ENCODE measurements at places on chromosomes 5 and 9. TPM values are rescaled to one million over a fixed set of nuclear protein-coding genes. Genes with fewer than 3 reads are reported as not detected.

C7 gene
- not detected for total RNA-seq

SHLD3 gene
- total RNA-seq, result 2.0 TPM

SOHLH1 gene
- not detected for total RNA-seq

ST8SIA4 gene
- total RNA-seq, result 0.43 TPM

SPINK7 gene
- not detected for total RNA-seq

LECT2 gene
- total RNA-seq, result not detected

PCDHA1 gene
- 0.10 TPM for total RNA-seq

DMRTA1 gene
- 0.73 TPM for total RNA-seq

CCNI2 gene
- total RNA-seq, result not detected

DDX4 gene
- not detected for total RNA-seq

LRRTM2 gene
- not detected for total RNA-seq

HCN1 gene
- total RNA-seq, result not detected

CENPH gene
- 27.7 TPM for total RNA-seq

IER5L gene
- 33.2 TPM for total RNA-seq

DPP7 gene
- 122 TPM for total RNA-seq

CD274 gene
- total RNA-seq, result 1.6 TPM

FOXD1 gene
- 17.4 TPM for total RNA-seq

GDA gene
- 1.2 TPM for total RNA-seq

HRH2 gene
- 0.82 TPM for total RNA-seq

GABRG2 gene
- not detected for total RNA-seq

NANS gene
- total RNA-seq, result 59.8 TPM

CAVIN4 gene
- total RNA-seq, result 0.42 TPM

DND1 gene
- 0.92 TPM for total RNA-seq

HSPA9 gene
- 336 TPM for total RNA-seq

SLC36A3 gene
- total RNA-seq, result not detected

PLPP7 gene
- total RNA-seq, result 0.08 TPM

CKMT2 gene
- total RNA-seq, result not detected

SHOC1 gene
- total RNA-seq, result not detected

TSSK1B gene
- total RNA-seq, result not detected

PCDHB10 gene
- 0.02 TPM for total RNA-seq

TMEM171 gene
- 7.5 TPM for total RNA-seq

CDH10 gene
- total RNA-seq, result 0.18 TPM

DCAF10 gene
- 12.0 TPM for total RNA-seq
